ENCODE measurements at places on chromosomes 5 and 9.

DNA sequence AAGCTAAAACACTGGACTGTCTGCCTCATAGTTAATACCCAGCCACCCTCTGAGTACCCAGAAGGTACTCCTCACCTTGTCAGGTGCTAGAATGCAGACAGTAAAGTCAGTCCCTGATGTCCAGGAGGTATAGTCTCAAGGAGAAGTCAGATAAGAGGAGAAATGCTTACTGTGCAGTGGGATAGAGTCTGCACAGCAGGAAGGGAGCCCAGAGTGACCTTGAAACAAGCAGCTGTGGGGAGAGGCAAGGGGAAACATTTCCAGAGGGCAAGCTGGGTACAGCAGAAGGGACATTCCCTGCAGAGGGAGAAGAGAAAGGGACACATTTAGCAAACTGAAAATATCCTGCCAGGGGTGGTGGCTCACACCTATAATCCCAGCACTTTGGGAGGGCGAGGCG, 122.7 kb downstream of the GCNT1 start:
- no peak for DNase-seq
- no peaks in the 10 kb centered on the region for H3K36me3 ChIP-seq
- H3K4me3 ChIP-seq: no peak overlapping the region
- no peaks in the 10 kb centered on the region for H3K4me1 ChIP-seq
- no peak overlapping the region for H3K27ac ChIP-seq

- no peak overlapping the region for H3K27ac ChIP-seq
- H3K4me1 ChIP-seq: no peaks in the 10 kb centered on the region
- H3K36me3 ChIP-seq: no peaks in the 10 kb centered on the region
- H3K27me3 ChIP-seq: no peaks in the 10 kb centered on the region
- no peak for DNase-seq
- no peak overlapping the region for H3K4me3 ChIP-seq
These were observed 480.2 kb downstream of the RASEF start for GRCh38 chr9:82582693-82583092.

GRCh38 chr9:127455324-127455992, 4.1 kb downstream of the LRSAM1 start:
- no peaks in the 10 kb centered on the region for H3K36me3 ChIP-seq
- no peak overlapping the region for H3K4me3 ChIP-seq
- no peak for DNase-seq
- no peak overlapping the region for H3K27ac ChIP-seq
- H3K27me3 ChIP-seq: no peaks in the 10 kb centered on the region

- peaks cover 30% of the 10 kb centered on the region for H3K4me1 ChIP-seq
- H3K27ac ChIP-seq: no peak overlapping the region
- H3K27me3 ChIP-seq: no peaks in the 10 kb centered on the region
- H3K36me3 ChIP-seq: no peaks in the 10 kb centered on the region
- H3K4me3 ChIP-seq: no peak overlapping the region
These were observed 72.0 kb upstream of the STXBP1 start for GRCh38 chr9:127539982-127540663.

- H3K4me1 ChIP-seq: peaks cover 4% of the 10 kb centered on the region
- H3K27ac ChIP-seq: no peak overlapping the region
- H3K36me3 ChIP-seq: no peaks in the 10 kb centered on the region
- H3K4me3 ChIP-seq: no peak overlapping the region
- DNase-seq: peak; percentile 29
- H3K27me3 ChIP-seq: no peaks in the 10 kb centered on the region
These were observed 113.0 kb downstream of the RPS23 start for GRCh38 chr5:82164977-82165713.

DNA sequence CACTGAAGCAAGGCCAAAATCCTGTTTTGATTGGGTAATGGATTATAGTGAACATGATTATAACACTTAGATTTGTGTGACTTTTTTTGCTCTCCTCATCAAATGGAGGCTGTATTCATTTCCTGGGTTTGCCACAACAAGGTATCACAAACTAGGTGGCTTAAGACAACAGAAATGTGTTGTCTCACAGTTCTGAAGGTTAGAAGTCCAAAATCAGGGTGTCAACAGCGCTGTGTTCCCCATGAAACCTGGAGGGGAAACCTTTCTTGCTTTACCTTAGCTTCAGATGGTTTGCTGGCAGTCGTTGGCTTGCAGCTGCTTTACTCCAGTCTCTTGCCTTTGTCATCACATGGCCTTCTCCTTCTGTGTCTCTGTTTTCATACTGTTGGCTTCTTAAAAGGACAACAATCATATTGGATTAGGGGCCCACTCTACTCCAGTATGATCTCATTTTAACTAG, 32.4 kb downstream of the CDC42SE2 start:
- H3K27ac ChIP-seq: no peak overlapping the region
- DNase-seq: no peak
- H3K36me3 ChIP-seq: no peaks in the 10 kb centered on the region
- H3K27me3 ChIP-seq: no peaks in the 10 kb centered on the region
- H3K4me3 ChIP-seq: no peak overlapping the region

GRCh38 chr9:74663439-74663838, 166.3 kb downstream of the RORB start:
- H3K27me3 ChIP-seq: no peaks in the 10 kb centered on the region
- no peaks in the 10 kb centered on the region for H3K4me1 ChIP-seq

DNA sequence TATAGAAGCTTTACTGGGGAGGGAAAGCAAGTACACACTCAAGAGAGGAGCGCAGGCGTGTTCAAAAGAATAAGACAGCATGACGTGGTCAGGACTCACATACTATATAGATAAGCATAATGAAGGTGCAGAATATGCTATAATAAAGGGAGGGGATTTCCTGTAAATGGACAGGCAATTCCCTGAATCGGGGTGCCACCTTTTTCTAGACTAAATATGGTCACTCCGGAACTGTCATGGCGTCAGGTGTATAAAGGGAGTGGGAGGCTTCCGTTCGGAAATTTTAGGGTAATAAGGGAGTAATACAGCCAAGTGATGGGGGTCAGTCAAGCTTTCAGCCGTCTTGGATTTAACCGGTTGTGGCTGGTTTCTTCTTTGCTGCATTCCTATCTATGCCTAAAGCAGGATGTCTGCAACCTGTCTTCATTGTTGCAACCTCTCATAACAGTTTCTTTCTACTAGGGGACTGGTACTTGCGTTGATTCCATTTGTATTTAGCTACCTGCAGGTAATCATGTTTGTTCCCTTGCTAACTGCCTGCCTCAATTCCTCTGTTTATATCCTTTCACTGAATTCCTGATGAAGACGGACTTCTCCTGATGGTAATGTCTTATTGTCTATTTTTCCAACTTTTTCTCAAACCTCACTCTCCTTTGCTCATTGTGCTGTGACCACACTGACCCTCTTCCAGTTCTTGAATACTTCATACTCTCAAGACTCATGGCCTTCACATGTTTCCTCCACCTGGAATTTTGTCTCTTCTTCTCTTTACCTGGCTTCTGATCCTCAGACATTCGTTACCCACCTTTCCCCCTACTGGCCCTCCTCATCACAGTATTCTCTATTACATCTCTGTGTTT, 48.9 kb downstream of the PRR16 start:
- H3K4me3 ChIP-seq: no peak overlapping the region
- no peak overlapping the region for H3K27ac ChIP-seq
- no peaks in the 10 kb centered on the region for H3K27me3 ChIP-seq
- H3K4me1 ChIP-seq: no peaks in the 10 kb centered on the region
- no peak for DNase-seq

DNA sequence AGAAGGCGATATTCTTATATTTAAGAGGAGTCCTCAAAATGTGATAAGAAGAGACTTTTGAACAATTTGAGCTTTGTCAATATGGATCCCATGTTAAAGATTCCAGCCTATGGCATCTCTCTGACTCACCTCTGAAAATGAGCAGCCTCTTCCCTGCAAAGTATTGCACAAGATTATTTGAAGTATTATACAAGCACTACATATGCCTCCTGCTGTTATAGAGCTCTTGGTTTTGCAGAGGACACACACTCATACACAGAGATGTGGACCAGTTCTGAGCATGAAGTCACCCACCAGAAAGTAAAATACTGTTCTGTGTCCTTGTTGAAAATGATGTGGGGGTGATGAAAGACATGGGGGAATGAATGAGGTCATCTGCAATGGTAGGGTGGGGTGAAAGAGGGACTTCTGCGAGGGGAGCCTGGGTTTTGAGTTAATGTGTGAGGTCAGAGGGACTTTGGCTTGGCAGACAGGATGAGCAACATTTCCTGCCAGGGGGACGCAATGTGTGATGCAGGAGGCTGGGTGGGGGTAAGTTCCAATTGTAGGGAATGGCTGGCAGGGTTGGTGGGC, 25.8 kb downstream of the FBXL7 start:
- no peaks in the 10 kb centered on the region for H3K27me3 ChIP-seq
- no peak overlapping the region for H3K4me3 ChIP-seq
- peaks cover 6% of the 10 kb centered on the region for H3K4me1 ChIP-seq
- H3K36me3 ChIP-seq: no peaks in the 10 kb centered on the region
- DNase-seq: no peak

GRCh38 chr9:130998597-130999244, 10.3 kb upstream of the LAMC3 start:
- H3K4me3 ChIP-seq: no peak overlapping the region
- no peaks in the 10 kb centered on the region for H3K27me3 ChIP-seq
- no peaks in the 10 kb centered on the region for H3K4me1 ChIP-seq
- H3K27ac ChIP-seq: no peak overlapping the region
- no peaks in the 10 kb centered on the region for H3K36me3 ChIP-seq

DNA sequence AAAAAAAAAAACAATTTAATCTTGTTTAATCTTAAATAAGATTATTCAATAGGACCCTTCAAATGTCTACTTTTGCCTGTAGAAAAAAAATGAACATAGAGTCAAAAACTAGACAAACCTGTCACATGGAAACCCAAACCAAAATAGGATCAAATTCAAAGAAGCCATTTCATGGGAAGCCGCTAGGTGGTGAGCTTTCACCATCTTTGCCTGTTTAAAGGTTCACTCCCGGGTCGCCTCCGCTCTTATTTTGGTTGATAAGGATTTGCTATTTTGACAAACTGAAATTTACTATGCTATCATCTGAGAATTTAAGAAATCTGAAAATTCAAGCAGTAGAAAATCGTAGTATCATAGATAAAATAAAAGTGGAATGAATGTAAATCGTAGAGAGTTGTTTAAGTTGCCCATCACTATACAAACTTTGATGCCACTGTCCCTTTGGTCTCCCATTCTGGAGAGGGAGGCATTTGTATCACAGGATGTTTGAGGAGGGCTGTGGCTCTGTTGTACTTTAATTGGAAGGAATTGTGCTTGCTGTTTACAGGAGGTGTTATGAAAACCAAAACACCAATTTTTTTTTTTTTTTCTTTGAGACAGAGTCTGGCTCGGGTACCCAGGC, 43.5 kb upstream of the DNAH5 start:
- H3K4me3 ChIP-seq: no peak overlapping the region
- H3K27me3 ChIP-seq: no peaks in the 10 kb centered on the region
- no peak overlapping the region for H3K27ac ChIP-seq
- no peaks in the 10 kb centered on the region for H3K4me1 ChIP-seq
- H3K36me3 ChIP-seq: no peaks in the 10 kb centered on the region

- H3K4me3 ChIP-seq: no peak overlapping the region
- no peak overlapping the region for H3K27ac ChIP-seq
- H3K27me3 ChIP-seq: no peaks in the 10 kb centered on the region
- H3K36me3 ChIP-seq: no peaks in the 10 kb centered on the region
- no peak for DNase-seq
These were observed 10.2 kb downstream of the MVB12B start for GRCh38 chr9:126336736-126337325.

- H3K4me1 ChIP-seq: no peaks in the 10 kb centered on the region
- H3K27me3 ChIP-seq: no peaks in the 10 kb centered on the region
- H3K27ac ChIP-seq: no peak overlapping the region
These were observed 48.2 kb upstream of the GPR151 start for GRCh38 chr5:146564007-146564762.

- H3K4me1 ChIP-seq: no peaks in the 10 kb centered on the region
- no peaks in the 10 kb centered on the region for H3K36me3 ChIP-seq
- no peak overlapping the region for H3K27ac ChIP-seq
- no peak for DNase-seq
These were observed 93.1 kb downstream of the PJA2 start for GRCh38 chr5:109316634-109317033.

DNA sequence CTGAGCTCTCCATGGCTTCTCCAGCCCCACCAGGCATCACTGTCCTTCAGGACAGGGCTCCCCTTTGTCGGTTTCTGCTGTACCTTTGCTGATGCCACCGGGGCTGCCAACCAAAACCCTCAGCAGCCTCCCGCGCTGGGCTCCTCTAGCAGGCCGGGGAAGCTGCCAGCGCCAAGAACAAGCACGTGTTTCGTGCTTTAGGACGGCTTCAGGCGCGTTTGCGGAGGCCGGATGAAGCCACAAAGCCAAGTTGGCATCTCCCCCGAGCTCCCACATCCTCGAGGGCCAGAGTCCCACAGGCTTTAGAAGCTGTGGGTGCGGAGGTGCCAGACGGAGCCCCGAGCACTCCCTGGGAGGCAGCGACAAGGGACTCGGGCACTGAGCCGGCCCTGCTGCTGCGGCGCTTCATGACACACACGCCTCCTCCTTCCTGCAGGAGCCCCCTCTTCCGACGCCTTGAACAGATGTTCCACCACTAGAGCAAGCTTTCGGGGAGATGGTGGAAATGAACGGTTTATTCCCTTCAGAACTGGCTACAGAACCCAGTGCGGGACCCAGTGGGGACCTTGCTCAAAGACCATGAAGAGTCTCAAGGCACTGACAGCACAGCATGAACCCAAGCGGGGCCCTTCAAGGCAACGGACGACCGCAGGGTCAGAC, 36.7 kb downstream of the SARDH start:
- H3K27me3 ChIP-seq: no peaks in the 10 kb centered on the region
- peak; percentile 21 for DNase-seq
- peaks cover 10% of the 10 kb centered on the region for H3K4me1 ChIP-seq
- H3K36me3 ChIP-seq: no peaks in the 10 kb centered on the region
- no peak overlapping the region for H3K4me3 ChIP-seq
- no peak overlapping the region for H3K27ac ChIP-seq

DNA sequence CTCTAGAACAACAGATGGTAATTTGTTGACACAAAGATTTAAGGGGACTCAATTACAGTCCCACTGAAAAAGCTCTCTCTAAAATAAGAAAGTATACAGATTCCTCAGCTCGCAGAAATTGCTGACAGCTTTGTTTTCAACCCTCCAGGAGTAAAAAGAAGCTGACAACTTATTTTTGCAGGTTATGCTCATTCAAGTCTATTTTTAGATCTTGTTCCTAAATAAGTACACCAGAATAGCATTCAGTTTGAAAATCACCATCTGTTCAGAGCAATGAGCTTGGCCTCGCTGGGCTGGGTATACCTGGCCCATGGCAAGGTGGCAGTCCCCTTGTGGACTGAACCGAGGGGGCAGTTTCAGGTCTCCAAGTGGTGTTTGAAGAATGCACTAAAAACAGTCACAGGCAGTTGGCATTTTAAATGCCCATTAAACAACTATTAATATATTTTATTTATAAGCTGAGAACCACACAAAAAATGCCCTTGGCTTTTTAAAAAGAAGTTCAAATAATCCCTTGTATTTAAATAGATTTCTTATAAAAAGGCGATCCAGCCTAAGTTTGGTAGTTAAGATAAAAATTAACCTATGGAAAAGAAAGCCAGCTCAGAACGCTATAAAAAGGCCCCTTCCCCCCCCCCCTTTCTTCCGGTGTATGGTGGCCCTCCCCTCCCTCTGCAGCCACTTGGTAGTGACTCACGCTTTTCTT, 169.2 kb downstream of the AUH start:
- H3K4me3 ChIP-seq: peak overlapping the region; percentile 51
- peak; percentile 50 for DNase-seq
- H3K27ac ChIP-seq: peak overlapping the region; percentile 97
- no peaks in the 10 kb centered on the region for H3K27me3 ChIP-seq
- H3K36me3 ChIP-seq: no peaks in the 10 kb centered on the region

- H3K4me1 ChIP-seq: no peaks in the 10 kb centered on the region
- no peak for DNase-seq
- no peak overlapping the region for H3K4me3 ChIP-seq
These were observed 126.0 kb downstream of the MLLT3 start for GRCh38 chr9:20496328-20496727.

Data from ovary (tissue), 10 donors.